Fibroblast of skin of right biceps (primary cell): ENCODE measurements at places on chromosomes 6 and 20.

DNA sequence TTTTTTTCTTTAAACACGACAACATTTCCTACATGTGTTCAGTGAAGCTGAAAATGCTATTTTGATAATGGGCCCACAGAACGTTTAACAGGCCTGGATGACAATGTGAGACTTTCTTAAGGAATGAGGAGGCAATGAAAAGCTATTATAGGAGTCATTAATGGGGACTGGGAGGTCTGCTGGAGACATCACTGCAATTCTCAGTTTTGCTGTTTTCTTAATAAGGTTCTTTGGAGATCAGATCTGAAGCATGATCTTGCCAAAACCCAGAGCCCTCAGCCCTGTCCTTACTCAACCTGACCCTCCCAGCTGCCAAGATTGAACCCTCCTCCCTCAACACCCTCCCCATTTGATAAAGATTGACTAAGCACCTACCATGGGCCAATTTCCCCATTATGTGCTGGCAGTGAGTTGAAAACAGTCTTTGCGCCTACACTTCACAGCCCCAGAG lies 353.1 kb downstream of the MAFB start:
- DNase-seq = no peak

DNA sequence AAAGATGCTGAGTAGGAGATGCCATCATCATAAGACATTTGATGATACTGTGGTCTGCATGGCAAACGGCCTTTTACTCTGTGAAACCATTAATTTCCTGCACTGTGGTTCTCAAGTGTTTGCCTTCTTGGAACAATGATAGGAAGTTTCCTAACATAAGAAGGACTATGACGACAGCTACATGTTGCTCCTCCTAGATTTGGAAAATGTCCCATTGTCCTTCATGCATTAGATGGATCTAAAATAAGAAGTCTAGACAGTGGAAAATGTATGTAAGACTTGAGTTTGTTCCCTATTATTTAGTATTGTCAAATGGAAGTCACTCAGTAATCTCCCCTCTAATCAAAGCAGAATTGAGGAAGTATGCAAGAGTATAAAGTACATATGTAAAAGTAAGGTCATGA lies 98.5 kb upstream of the TMEM170B start:
- peak; percentile 24 for DNase-seq

DNA sequence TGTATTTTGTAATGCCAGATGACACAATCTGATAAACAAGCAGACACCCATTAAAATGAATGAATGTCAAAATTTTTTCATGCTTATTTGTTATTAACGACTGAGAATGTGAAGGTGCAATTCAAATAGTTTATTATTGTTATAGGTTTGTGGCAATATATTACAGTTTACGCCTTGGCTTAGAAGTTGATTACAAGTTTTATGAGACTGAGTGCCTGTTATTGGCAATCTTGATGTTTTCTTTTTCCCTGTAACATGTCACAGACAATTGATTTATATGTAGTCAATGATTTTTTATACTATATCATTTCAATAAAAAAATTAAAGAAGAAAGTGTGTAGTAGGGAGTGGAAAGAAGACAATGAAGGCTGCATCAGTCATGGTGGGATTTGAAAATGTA lies 144.1 kb upstream of the EEF1E1 start:
- DNase-seq = no peak

GRCh38 chr6:147019001-147019400 lies 185.2 kb upstream of the STXBP5 start:
- DNase-seq = no peak

DNA sequence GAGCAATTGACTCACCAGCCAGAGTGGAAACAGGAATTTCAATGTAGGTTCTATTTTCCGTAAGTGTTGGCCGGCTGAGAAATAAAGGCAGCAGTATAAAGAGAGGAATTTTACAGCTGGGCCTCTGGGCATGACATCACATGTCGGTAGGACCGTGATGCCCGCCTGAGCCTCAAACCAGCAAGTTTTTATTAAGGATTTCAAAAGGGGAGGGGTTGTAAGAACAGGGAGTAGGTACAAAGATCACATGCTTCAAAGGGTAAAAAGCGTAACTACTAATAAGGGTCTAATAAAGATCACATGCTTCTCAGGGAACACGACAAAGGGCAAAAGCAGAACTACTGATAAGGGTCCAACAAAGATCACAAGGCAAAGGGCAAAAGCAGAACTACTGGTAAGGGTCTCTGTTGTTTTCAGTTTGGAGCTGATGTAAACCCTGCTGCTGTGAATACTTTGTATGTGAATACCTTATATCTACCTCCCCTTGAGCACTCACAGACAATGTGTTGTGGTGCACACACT lies 9.0 kb upstream of the TULP4 start:
- no peak for DNase-seq

DNA sequence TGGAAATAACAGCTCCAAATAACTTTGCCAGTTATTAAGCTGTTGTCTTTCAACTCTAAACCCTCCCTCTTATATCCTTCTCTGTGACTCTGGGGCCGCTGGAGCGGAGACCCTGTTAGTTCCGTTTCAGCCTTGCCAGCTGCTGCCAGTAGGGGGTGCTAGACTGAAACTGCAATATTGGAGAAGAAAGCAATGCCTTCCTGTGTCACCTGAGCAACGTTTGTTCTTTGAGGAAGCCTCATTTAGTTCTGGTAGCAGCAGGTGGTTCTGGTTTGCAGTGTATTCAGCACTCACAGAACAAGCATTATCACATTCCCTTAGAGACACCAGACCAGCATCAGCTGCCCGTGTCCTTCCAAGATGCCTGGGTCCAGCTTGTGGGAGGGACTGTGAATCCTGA lies 22.9 kb upstream of the JAG1 start:
- no peak for DNase-seq

- DNase-seq = no peak
Observed at GRCh38 chr20:3403741-3404140, 3.7 kb downstream of the DNAAF9 start.

DNA sequence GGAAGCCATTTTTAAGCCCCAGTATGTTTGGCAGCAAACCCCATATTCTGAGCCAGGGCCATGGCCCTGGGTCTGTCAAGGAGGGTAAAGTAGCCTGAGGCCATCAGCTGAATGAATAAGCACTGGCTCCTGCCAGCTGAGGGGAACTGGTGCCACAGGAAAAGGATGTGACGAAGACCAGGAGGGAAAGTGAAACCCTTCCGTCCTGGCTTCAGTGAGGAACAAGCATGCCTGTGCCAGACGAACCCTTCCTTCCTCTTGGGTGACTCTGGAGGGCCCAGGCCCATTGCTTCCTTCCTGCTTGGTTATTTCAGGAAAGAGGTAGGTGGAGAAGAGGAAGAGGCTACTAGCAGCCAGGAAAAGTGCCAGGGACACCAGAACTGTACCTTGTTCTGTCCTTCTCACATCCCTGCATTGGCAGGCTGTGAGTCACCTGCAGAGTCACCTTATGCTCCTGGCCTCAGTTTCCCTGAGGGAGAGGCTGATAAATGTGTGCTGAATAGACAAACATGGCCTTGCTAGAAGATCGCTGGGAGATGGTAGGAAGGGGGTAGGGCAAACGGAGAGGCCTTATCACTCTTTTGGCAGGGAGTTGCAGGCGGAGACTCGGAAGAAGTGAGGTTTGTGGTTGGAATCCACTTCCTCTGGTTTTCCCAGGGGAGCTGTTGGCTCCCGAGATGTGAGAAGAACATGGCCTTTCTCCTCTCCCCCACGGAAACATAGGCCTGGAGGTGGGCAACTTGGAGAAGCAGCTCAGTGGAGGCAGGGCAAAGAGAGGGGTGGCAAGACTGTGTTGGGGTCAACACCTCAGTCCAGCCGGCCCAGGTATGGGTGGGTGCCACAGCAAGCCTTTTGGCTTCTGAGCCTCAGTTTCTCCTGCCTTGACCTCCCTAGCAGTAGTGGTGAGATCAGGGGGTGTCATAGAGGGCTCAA lies 37.4 kb downstream of the COX4I2 start:
- DNase-seq = peak; percentile 92

DNA sequence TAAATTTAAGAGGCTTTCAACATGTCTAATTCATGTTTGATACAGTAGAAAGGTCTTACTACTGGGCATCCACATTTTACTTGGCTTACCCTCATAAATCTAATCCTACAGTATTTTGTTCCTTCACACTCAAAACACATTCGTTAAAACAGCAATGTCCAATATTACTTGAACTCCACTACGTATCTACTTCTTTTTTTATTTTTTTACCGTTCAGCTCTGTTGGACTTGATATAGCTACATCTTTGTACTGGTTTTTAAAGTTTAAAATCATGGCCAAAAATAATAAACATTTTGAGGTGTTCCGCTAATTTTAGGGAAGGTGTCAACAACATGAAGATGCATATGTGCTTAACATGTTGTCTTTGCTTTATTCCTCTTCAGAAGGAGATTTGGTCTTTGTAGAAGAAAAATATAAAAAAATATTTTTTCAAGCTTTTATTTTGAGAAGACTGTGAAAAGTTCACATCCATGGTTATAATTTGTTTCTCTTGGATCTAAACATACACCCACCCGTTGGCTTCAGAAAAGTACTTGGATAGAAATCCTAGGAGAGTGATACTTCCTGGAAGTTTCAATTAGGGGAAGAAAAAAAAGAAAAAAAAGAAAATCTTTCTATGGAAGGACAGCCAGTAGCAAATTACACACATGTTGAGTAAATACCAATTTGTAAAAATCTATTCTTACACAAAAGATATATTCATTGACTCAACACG lies 71.5 kb downstream of the EPB41L2 start:
- DNase-seq = no peak

DNA sequence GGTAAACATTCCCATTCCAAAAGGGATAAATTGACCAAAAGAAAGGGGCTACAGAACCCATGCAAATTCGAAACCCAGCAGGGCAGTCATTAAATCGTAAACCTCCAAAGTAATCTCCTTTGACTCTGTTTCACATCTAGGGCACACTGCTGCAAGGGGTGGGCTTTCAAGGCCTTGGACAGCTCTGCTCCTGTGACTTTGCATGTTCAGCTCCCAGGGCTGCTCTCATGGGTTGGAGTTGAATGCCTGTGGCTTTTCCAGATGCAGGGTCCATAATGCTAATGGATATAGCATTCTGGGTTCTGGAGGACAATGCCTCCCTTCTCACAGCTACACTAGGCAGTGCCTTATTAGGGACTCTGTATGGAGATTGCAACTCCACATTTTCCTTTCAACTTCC lies 211.9 kb upstream of the MANEA start:
- no peak for DNase-seq
